ENCODE measurements at places on chromosomes 7 and 10.

- DNase-seq = no peak
These were observed 114.9 kb upstream of the FAM3C start for GRCh38 chr7:121510858-121511482.

- no peak for DNase-seq
These were observed 23.0 kb upstream of the CDHR3 start for GRCh38 chr7:105940109-105940508.

DNA sequence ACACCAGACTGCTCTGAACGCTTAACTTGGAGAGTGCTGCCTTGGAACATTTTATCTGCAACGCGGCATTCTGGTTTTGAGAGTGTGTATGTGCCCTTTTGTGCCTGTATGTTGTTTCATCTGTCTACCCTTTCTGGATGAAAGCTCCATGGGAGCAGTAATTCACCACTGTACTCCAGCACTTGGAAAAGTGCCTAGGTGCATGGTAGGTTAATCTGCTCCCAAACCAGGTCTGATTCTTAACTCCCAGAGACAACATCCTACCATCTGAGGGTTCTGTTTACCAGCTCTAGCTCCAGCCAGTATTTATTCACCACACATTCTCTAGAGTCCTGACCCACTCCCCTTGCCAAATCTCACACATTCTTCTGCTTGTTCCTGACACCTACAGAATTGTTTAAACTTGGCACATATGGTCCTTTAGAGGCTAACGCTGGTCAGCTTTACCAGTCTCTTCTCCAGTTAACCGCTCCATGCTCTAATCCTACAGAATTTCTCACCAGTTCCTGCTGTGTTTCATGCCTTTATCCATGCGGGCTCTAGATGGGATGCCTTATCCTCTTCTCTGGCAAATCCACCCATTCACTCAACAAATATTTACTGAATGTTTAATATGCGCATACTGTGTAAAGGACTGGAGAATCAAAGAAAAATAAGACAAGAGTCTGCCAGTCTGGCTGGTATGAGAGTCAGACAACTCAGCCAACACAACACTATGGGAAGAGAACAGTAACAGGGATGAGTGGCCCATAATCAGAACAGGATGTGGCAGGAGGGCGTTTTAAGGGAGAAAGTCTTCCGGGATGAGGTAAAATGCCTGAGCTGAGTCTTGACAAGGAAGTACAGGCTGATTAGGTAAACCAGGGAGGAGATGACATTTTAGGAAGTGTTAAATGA lies 46.3 kb downstream of the MTPN start:
- DNase-seq = no peak

DNA sequence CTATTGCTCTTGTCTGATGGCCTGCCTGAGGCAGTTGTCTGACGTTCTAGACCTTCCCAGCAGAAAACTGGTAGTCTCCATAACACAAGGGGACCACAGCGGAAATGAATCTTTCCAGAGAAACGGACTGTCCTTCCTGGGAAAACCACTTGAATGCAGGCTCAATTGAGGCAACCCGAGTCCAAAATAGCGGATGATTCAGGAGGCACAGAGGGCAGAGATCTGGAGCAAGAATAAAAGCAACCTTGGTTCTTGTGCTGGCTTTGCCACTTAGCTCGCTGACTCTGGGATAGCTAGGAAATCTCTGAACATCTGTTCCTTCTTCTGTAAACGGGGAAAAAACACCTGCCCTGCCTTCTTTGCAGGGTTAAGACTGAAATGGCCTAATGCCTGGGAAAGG lies 178.8 kb downstream of the NEURL1 start:
- no peak for DNase-seq
